ENCODE measurements at places on chromosomes 11 and 22. TPM values are rescaled to one million over a fixed set of nuclear protein-coding genes. Genes with fewer than 3 reads are reported as not detected.

Gene PISD
- 25.5 TPM for total RNA-seq

GRCh38 chr22:49728570-49729271, 99.0 kb downstream of the BRD1 start:
- no peak for DNase-seq

Gene OTOG
- total RNA-seq: not detected

- no peak for DNase-seq
These were observed 86.5 kb upstream of the PITPNB start for GRCh38 chr22:28005513-28005912.

DNA sequence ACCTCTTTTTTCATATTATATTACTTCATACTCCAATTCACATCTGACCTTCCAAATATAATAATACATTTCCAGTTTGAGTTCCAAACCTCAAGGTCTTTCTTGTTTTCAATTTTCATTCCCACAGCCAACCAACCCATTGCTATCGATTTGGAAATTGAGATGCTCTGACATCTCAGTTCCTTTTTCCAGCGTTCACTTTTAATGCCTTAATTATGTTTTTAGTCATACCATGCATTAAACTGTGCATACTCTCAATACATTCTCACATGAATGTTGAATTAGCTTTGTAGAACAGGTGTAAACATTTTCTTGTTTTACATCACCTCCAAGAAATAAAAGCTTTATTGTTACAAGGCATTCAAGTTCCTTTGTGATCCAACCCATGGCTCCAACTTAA, 294.2 kb upstream of the ANO3 start:
- no peak for DNase-seq

DNA sequence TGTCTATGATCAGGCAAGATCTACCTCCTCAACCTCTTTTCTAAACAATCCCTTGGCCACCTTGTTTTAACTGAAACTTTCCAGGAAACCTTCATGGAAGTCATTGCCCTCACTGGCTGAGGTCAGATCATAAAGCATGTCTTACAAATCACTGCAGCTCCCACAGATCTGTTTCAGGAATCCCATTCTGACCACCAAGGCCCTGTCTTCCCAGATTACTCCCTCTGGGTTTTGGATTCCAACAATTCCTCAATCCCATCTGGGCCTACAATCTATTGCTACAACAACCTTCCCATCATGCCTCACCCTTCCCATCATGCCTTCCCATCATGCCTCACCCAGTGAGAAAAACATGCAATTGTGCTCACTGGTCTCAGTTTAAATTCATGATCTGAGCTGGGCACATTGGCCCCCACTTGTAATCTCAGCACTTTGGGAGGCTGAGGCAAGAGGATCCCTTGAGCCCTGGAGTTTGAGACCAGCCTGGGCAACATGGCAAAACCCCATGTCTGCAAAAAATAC, 15.9 kb downstream of the ADAMTS15 start:
- peak; percentile 45 for DNase-seq

GRCh38 chr11:119363851-119364590, 17.5 kb downstream of the USP2 start:
- DNase-seq: no peak

Gene STK33
- total RNA-seq: 1.1 TPM

Gene SPON1
- total RNA-seq: 42.9 TPM

DNA sequence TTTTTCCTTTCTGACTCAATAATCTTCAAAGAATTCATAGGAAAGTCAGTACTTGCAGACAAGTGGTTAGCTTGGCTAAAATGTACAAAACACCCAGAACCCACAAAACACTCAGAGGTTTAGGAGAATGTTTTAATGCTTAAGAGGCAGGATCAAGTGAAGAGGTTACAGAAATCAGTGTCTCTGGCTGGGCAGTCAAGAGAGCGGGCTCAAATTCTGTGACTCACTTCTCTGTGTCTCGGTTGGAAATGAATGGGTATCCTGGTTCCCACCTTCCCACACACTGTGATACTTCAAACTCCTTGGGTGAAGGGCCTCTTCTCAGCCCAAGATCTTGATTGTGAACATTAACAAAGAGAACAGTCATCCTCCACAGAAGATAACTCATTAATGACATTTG, 3.8 kb downstream of the MPEG1 start:
- DNase-seq: no peak

DNA sequence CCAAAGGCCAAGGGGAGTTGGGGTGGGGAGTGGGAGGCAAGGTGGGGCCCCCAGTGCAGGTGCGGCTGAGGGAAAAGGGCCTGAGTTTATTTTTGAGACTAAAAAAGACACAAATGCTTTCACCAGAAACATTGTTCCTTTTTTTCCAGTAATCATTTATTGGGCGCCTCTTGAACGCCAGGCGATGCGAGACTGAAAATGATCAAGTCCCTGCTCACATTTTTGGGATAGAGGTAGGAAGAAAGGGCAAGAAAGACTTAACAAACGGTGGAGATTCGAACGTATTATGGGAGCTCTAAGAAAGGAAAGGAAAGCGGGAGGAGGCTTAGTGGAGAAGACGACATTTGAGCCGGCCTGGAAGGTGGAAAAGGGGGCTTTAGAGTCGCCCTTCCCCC, 796 bp upstream of the SF3B2 start:
- no peak for DNase-seq

Gene DDIAS
- 14.3 TPM for total RNA-seq

DNA sequence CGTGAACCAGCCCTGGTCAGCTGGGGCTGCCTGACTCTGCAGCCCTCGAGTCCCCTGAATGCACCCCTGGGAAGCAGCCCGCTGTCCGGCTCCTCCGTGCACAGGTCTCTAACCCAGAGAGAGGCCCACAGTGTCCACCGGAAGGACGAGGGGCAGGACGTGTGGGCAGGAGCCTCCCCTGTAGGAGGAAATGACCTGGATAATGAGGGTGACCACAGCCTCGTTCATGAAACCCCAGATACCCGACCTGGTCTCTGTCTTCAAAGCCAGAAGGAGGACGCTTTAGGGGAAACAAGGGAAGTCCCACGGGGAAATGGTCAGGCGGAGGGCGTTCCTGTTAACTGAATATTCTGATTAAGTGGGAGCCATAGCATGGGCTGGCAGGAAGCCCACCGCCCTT, 23.3 kb downstream of the LIF start:
- no peak for DNase-seq

- no peak for DNase-seq
These were observed 50.0 kb upstream of the CLTCL1 start for GRCh38 chr22:19341500-19341899.

DNA sequence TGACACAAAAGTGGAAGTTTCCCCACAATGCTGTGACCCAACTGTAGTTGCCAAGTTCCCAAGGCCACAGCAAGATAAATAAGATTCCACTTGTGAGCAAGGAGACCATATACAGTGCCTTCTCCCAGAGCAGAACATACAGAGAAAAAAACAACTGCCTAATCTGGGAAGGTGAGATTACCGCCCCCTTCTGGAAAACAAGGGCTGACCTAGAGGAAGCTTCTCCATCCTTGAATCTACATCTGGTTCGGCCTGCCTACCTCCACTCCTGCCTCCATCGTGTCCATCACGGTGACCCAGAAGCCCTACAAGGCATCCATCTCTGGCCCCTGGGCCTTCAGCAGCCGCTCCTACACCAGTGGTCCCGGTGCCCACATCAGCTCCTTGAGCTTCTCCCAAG, 6.1 kb upstream of the RNASEH2C start:
- DNase-seq: no peak

All from fibroblast of the aortic adventitia (primary cell).